Activated effector memory CD4-positive, alpha-beta T cell treated with anti-CD3 and anti-CD28 coated beads, Interleukin-2, amount 50 U/mL, for 16 hours (primary cell): ENCODE measurements at places on chromosomes 16 and 17.
A peak's percentile ranks its signal among the peaks of the same experiment; 100 is the strongest.

- peak; percentile 65 for DNase-seq
Observed at GRCh38 chr17:740240-741017, 8.0 kb downstream of the TLCD3A start.

DNA sequence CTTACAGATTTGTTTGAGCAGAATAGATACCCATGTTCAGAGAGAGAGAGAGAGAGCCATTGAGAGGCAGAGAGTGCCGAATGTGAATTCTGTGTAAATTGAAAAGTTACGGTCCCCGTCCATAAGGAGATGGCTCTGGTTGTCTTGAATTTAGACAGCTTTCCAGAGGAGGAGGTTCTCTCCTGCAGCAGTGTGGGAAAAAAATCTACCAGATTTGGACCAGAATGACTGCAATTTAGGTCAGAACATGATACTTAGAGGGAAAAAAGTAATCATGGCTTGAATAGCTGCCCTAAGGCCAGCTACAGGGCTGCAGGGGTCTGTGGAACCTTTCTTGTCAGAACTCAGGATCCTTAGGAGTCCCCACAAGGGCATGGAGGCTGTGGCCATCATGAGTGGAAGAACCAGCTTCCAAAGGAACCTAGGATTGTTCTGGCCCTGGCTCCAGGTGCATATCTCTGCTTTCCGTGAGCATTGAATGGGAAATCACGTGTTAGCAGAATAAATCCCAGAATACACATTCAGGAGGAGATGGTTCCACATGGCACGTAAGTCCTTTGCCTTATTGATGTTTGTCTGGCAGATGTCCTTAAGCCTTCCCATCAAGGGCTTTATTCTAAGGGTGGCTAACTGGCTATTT is 13.0 kb downstream of the PITPNC1 start:
- no peak for DNase-seq

GRCh38 chr17:64263000-64263766 is at the start of gene TEX2:
TEX2 (minus strand) TSS chr17:64263260; CDS start chr17:64214217, 49,043 bp downstream.
- DNase-seq = peak; percentile 96

- DNase-seq = peak; percentile 17
Observed at GRCh38 chr17:72460711-72461110, 339.9 kb downstream of the SOX9 start.

GRCh38 chr16:12507366-12507765 is 296.3 kb downstream of the CPPED1 start:
- no peak for DNase-seq

DNA sequence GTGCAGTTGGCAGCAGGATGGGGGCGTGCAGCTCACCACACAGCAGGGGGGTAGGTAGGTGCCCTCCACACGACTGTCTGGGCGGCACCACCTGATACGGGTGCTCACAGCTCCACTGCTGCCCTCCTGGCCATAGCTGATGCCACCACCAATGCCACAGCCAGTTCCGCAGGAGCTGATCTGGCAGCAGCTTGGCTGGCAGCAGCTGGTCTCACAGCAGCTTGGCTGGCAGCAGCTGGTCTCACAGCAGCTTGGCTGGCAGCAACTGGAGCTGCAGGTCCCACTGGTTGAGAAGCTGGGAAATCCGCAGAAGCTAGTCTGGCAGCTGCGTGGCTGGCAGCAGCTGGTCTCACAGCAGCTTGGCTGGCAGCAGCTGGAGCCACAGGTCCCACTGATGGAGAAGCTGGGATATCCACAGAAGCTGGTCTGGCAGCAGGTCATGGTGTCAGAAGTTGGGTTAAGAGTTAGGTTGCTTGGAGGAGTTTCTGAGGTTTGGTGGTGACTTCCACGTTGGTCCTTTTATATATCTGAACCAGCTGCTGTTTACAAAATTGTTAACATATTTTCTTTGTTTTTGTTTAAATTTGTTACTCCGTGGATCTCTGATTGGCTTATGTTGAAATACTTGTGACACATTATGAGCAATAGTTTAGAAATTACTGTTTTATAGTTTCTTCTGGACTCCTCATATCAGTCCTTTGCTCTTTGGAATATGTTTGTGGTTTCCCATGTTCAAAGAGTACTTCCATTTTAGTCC is at the start of gene KRTAP1-5:
Gene KRTAP1-5 (minus strand): TSS at position 494 of the 757 bp plus-strand sequence. CDS start 53 bp downstream, at position 441.
- DNase-seq = no peak

- DNase-seq = no peak
Observed at GRCh38 chr17:16313139-16314090, 39.9 kb downstream of the CENPV start.

DNA sequence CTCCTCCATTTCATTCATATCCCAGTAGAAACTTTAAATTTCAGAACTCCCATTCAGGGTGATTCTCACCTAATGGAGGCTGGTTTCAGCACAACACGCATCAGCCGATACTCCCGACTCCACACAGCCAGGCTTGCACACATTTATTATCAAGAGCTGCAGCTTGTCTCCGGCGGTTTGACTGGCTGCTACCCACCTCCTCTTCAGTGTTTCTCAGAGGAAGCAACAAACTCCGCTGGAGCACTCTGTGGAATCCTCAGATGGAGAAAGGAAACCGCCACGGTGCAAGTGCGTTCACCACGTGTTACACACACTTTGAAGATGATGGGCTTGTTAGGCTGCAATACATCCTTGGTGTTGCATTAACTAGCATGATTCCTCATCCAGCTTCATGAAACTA is 39.7 kb upstream of the NUDT7 start:
- no peak for DNase-seq

GRCh38 chr16:78196502-78196901 is 97.0 kb downstream of the WWOX start:
- no peak for DNase-seq

DNA sequence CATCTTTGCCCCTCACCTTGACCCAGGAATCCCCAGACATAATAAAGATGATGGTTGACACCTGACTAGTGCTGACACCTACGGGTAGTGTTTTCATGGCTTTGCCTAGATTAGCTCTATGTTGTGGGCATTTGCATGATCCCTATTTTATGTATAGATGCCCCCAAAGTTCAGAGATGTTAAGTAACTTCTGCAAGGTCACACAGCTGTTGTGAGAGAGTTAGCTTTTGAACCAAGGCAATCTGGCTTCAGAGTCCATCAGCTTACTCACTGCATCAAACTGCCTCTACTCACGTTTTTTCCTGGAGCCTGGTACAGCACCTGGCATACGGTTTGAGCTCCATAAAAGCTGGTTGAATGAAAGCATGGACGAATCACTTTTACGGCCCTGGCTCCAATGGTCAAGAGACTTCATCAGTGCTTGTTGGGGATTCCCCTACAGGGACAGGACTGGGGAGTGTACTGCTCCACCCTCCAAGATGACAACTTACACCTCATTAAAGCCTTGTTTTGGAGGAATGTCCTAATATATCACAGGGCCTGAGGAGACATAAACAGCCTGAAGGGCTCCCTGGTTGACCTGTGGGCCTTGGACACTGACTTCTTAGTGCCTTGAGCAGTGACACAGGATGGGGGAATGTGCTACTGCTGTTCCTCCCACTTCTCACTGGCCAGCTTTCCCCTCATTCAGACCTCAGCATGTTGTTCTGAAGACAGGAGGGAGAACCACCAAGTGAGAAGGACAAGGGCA is 193.2 kb upstream of the ASIC2 start:
- no peak for DNase-seq

- no peak for DNase-seq
Observed at GRCh38 chr16:30802936-30803335, 15.9 kb upstream of the ZNF629 start.

- DNase-seq = no peak
Observed at GRCh38 chr17:67281053-67281452, 36.1 kb upstream of the HELZ start.

DNA sequence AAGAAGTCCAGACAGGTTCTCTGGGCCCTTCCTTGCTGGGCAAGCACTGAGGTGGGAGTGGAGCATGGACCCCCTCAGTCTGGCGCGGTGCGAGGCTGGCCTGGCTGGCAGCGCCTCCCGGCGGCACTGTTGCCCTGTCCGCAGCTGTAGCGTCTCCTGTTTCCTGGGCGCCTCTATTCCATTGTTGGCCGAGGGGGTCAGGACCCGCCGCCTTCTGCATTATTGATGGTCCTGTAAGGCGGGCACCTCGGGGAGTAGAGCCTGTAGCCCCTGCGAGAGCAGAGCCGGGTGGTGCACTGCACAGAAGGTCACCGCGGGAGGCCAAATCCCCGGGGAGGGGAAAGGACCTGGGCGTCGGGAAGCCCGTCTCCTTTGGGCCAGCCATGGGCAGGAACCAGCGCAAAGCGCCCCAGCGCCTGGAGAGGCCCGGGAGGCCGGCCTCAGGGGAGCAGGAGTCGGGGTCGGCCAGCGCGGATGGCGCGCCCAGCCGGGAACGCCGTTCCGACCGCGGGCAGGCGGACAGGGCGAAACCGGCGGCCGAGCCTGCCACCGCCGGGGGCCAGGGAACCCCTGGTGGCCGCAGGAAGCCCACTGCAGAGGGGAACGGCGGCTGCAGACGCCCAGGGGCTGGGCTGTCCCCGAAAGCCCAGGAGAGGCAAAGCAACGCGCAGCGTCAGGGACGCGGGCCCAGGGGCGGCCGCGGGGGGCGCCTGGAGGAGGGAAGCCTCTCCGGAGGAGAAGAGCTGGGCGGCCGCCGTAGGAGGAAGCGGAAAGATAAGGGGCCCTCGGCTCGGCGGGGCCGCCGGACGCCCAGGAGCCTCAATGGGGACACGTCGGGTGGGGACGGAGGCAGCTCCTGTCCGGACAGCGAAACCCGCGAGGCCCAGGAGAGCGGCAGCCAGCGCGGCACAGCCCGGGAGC is at the start of gene MYO15B:
Gene MYO15B (plus strand): TSS at position 126 of the 921 bp plus-strand sequence. CDS start 258 bp downstream, at position 384.
- peak; percentile 82 for DNase-seq

DNA sequence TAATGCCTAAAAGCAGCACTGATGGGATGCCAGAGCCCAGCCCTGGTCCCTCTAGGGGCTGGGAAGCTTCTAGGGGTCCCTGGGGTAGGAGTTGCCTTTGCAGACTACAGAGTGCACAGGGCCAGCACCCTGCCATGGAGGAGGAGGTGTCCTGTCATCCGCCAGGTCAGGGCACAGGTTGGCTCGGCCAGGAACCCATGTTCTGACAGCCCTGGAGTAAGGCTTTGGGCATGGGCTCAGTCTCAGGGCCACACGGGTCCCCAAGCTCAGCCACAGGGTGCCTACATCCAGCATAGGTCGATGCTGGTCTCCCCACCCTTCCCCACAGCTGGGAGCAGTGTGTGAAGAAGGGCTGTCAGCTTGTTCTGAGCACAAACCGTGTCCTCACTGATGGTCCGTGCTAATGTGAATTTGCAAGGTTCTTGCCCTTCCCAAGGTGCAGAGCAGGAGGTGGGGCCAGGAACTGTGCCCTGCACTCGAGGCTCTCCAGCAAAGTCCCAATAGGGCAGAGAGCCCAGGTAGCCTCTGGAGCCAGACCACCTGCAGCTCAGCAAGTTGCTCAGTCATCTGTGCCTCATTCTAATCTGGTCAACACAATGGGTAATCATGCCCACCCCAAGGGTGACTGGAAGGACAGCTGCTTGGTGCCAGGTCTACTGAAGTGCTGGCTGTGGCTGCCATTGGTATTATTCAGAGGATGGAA is 72.8 kb downstream of the AMFR start:
- DNase-seq = peak; percentile 33

DNA sequence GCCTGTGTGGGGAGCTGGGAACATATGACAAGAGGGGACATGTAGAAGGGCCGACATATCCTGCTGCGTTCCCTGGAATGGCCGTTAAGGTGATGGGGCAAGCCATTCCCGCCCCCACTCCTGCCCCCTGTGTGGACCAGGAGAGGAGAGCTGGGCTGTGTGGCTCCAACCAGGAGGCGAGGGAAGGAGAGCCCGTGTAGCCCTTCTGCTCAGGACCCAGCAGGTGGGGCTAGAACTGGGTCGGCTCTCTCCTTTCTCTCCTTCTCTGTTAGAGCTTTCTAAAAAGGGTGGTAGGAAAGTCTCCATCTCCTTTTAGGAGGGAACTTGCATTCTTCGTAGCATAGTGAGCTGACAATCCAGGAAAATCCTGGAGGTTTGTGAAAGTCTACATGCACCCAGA is 12.8 kb downstream of the SPHK1 start:
- no peak for DNase-seq

DNA sequence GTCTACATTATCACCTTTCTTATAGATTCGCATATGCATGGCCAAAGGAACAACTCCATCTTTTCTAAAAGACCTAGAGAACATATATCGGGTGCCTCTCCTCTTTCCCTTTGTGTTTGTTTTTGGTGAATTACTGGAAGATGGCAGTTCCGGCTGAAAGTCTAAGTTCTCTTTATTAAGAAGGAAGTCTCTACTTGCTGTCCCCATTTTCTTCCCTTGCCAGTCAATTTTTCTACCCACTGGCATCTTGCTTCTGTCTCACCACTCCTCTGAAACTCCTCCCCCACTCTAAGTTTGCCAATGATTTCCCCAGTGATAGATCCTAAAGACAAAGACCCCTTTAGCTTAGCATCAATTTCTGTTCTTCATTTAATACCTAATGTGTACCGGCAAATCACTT is 93.9 kb upstream of the CORO6 start:
- DNase-seq = no peak

DNA sequence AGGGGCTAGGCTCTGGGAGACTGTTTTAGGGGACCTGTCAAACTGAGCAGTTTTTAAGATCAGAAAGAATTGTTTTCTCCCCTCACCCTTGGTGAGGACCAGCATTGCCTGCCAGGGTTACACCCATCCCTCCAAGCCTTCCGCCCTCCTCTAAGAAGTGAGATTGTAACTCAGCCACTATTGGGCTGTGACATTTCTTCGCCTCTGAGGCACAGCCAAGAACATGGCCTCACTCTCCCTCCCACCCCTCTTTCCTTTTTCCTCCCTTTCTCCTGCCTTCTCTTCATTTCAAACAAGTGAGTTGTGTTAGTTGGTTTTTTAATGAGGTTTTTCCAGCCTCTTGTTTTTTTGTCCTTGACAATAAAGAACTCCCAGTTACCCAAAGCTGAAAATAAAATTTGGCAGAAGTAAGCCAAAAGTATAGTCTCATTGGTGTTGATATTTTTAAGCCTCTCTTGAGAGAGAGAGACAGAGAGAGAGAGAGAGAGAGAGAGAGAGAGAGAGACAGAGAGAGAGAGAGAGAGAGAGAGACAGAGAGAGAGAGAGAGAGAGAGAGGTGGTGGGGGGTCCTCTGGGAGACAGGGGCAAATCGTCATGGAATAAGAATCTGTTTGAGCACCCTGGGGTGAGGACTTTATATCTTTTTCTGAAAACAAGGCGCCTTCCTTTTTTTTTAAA is 77.2 kb upstream of the TBX2 start:
- no peak for DNase-seq

DNA sequence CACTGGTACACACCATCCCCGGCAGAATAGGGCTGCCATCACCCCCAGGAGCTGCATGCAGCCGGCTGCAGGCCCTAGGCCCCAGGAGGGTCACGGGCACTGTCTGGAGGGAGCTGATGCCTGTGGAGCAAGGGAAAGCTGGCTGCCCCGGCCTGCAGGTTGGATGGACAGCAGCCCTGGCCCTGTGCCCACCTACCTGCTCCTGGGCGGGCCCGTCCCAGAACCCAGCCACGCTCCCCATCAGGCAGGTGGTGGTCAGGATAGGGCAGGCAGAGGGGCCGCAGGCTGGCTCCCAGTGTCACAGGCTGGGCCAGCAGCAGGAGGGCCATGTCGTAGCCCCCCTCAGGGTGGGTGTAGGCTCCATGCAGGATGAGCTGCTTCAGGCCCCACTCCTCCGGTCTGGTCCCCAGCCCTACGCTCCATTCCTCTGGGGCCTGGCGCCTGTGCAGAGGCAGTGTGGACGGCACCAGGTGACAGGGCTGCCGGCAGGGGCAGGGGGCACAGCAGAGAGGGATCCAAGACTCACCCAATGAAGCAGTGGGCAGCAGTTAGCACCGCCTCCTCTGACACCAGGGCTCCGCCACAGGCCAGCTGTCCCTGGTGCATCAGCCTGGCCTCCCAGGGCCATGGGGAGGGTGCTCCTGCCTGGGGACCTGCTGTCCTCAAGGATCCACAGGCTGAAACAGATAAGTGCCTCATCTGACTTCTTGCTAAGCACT is 4.0 kb downstream of the PRSS53 start:
- no peak for DNase-seq

GRCh38 chr17:9643611-9644010 is 1.7 kb upstream of the USP43 start:
- DNase-seq = no peak
